ENCODE measurements at places on chromosomes 3 and 15.

- no peak for DNase-seq
Measured at GRCh38 chr3:120838441-120839091, 69.4 kb upstream of the STXBP5L start.

DNA sequence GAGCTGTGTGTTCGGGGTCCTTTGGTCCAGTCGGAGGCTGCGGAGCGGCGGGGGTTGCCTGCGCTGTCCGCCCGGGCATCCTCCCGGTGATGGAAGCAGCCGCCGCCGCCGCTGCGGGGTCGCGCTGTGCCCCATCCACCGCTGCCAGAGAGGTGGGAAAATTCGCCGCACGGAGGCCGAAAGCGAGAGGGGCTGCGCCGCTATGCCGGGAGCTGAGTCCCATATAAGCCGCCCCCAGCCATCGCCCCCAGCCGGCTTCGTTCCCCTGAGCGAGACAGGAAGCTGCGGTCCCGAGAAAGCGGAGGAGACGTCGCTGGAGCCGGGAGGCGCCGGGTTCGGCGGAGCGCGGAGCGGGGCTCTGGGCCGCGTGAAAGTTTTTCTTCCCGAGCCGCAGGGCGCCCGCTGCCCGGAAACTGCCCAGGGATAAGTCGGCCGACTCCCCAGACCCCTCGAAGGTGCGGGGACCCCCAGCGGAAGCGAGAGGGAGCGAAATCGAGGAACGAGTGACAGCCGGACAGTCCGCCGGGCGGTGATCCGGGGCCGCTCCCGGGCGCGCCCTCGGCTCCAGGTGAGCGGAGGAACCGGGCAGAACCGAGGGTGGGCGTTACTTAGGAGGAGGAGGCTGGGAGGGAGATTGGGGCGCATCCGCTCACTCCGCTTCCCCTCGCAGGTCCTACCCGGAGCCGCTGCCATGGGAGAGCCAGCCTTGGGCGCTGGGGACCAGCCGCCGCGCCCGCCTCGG, 574 bp downstream of the CHST2 start:
- peak; percentile 24 for DNase-seq

- no peak for DNase-seq
Measured at GRCh38 chr3:128435058-128435457, 31.6 kb downstream of the DNAJB8 start.

DNA sequence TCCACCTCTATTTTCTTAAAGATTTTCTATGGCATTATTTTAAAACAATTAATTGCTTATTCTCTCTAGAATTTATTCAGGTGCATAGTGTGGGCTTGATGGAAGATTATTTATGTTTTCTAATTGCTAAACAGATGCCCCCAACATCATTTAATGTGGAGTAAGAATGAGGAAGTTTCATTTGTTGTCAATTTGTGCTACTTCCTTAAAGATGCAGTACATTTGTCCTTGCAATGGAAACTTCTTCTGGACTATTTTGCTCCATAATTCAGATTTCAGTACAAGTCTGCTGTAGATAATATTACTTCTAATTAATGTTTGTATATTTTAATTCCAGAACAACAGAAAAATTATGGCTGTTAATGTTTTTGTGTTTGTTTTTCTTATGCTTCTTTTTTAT, 104.8 kb downstream of the TGFBR2 start:
- no peak for DNase-seq

- DNase-seq = no peak
Measured at GRCh38 chr3:5774337-5774736, 586.8 kb downstream of the EDEM1 start.

GRCh38 chr3:150945226-150946032, 27.1 kb downstream of the CLRN1 start:
- no peak for DNase-seq

GRCh38 chr3:53593611-53594010, 99.2 kb downstream of the CACNA1D start:
- no peak for DNase-seq

DNA sequence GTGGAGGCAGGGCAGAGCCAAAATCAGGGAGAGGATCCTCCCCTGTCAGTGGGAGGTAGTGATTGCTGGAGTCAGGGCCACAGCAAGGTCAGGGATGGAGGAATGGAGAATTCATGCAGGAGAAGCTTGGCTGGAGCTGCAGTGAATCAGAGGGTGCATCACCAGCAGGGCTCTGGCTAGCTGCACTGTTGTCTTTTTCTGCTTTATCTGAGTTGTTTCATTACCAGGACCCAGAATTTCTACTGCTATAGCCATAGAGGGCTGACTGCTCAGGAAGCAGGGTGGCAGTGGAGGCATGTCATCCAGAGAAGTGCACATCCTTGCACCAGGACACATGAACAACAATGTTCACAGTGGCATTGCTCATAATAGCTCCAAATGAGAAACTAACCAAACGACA, 113.5 kb upstream of the GALNT15 start:
- no peak for DNase-seq

- DNase-seq = no peak
Measured at GRCh38 chr15:29124581-29125381, 144.8 kb downstream of the NSMCE3 start.

DNA sequence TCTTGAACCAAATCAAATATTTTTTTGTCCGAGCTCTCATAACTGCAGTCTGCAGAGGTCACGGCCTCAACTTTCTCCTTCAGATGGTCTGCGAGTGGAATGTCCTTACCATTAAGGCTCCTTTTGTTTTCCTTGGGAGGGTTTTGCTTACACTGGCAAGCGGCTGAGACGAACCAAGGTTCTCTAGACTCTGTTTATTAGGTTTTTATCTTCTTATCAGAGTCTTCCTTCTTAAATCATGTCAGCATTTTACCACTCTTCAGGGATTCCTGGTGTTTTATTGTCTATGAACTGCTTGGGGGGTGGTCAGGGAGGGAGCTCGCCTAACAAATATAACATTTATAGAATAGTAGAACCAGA, 773.7 kb upstream of the NR2F2 start:
- no peak for DNase-seq

GRCh38 chr3:58009026-58009748, 965 bp downstream of the FLNB start:
- DNase-seq = no peak

DNA sequence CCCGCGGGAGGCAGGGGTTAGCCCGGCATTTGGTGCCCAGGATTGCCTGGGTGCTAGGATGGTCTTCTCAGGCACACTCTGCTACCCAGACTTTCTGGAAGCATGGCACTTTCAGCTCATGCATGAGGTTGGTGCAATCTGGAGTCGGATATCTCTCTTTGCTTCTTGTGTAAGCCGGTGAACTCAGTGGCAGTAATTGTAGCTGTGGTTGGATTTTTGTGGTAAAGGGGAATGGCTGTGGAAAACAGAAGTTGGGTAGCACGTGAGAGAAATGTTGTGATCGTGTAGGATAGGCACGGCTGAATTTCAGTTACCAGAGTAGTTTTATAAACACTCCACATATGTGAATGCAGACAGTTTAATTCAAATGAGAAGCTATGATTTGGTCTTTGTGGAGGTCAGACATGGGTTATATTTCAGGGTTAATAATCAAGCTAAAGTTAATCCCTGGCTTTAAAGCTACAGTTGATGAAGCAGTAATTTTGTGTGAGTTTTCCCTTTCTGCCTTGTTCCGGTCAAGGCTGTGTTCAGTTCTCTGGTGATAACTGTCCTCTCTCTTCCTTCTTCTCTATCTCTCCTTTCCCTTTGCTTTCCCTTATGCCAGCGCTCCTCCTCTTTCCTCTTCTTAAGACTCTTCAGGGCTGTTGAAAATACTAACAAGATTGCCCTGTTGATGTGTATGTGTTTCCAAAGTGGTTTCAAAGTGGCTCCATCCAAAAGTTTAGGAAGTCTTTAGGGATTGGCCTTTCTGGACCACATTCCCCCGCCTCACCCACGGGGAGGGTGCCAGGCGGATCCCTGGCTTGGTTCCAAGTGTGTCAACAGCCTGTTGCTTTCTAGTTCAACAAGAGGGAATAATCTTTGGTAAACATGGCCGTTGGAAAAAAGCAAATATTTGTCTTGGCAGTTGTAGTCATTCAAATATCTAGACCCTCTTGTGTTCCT, 404.6 kb upstream of the C2CD4B start:
- no peak for DNase-seq

DNA sequence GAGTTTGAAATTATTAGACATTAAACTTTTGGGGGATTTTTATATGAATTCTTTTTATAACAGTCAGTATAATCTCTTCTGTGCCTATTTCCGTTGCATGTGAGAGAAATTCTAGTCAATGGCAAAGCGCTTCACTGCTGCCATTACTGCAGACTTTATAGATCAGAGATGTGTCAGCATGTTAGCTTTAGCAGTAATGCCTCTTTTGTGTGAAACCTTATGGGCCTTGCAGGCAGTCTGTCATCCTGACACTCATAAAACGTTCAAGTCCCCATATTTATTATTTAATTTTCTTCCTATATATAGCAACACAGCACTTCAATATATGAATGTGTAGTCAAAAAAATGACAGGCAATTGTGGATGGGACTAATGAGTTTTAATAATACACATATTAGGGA, 191.0 kb downstream of the NLGN1 start:
- DNase-seq = no peak

DNA sequence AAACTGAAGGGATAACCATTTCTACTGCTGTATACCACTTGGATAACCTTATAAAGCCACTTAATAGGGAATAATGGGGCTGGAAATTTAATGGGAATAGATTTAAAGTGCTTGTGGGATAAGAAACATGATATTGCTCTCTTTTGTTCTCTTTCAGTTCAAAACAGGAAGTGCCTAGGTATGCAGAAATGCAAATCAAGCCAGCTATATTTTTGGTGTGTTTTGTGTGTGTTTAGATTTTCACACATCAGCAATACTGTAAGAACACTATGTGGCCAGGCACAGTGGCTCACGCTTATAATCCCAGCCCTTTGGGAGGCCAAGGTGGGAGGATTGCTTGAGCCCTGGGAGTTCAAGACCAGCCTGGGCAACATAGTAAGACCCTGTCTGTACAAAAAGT, 442.3 kb upstream of the TPRG1 start:
- no peak for DNase-seq

DNA sequence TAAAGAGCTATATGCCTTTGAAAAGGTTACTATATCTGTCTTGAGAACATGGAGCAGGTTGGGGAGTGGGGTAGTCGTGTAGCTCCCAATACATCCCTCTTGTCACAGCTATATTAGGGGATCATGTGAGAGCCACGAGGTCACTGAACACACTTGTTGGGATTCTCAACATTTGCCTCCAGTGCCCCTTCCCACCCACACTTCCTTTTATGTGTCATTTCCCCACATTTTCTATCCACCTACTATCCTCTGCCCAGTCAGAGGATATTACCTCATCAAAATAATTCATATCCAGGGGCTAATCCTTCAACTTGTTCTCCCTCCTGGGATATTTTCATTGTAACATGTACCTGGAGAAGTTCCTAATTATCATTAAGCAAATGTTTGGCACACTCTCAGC, 85.0 kb downstream of the CYP19A1 start:
- DNase-seq = no peak

DNA sequence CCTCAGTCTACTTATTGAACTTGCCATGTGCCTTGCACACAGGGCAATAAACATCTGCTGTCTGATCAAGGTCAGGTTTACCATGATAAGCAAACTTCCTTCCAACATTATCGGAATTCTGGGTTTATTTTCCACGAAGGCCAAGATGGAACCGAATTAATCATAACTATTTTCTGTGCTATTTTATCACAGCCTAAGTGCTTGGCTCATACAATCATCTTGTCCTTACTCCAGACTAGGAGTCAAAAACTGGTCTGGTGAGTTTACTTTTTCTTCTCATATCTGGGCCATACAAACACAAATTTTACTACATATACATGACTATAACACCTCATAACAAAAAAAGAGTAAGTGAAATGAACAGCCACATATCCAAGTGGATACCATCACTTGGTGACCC, 2.3 kb downstream of the FBN1 start:
- DNase-seq = no peak

DNA sequence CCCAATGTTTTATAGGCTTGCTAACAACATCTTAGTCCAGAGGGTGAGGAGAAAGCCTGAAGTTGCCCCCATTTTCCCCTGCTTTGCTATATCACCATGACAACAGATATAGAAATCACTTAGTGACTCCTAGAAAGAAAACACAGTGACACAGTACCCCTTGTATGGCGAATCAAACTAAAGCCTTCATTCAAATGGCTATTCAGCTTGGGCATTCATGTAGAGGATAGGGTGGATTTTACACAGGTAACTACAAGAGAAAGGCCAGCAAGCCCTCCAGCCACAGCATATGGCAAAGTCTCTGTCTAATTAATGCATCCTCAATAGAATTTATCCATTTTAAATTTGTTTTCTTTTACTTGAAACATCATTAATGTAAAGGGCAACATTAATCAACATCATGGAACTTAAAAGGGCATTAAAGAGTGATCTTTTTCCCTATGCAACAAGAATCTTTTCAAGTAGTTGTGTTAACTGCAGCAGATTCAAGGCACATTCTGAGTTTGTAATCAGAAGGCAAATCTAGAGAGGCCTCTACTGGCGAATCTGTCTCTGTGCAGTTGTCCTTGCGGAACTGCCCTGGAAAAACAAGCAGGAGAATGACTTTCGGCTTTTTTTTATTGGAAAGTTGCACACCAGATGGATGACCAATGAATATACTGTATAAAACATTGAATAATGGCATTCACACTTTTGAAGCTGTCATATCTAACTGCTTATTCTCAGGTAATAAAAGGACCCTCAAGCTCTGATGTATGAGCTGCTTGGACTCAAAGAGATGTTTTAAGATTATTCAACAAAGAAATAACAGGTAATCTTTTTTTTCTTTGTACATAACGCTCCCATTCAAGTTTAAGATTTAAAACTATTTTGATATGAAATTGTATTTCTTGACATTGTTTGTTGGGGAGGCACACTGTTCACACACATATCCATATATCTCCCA, 621.7 kb upstream of the AGTR1 start:
- no peak for DNase-seq

DNA sequence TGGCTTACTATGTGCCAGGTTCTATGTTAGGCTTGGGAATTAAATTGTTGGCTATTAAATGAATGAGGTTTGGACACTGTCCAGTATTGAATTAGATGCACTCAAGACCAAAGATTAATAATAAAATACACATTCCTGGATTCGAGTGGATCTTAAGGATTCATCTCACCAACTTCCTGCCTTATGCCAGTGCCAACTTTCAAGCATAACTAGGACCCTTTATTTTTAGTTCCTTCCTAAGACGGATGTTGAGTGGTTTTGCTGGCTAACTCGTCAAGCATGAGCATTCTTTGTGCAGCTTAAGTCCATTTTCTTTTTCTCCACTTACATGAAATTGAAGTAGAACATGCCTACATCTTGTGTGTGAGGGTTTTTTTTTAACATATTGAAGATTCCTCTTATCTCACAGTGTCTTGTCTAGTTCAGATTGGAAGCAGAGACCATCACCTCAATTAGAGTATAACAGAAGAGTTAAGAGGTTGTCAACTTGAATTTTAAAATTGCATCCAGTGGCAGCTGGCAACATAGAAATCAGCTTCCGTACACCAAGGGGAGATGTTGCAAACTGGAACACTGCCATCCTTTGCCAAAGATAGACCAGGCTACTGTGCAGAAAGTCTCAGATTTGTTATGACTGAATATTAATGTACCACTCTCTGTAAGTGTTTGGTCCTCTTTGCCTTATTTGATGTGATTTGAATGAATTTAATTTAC, 106.3 kb upstream of the BFSP2 start:
- DNase-seq = no peak
